Effector memory CD8-positive, alpha-beta T cell (primary cell): ENCODE measurements at places on chromosomes 1 and 21.

DNA sequence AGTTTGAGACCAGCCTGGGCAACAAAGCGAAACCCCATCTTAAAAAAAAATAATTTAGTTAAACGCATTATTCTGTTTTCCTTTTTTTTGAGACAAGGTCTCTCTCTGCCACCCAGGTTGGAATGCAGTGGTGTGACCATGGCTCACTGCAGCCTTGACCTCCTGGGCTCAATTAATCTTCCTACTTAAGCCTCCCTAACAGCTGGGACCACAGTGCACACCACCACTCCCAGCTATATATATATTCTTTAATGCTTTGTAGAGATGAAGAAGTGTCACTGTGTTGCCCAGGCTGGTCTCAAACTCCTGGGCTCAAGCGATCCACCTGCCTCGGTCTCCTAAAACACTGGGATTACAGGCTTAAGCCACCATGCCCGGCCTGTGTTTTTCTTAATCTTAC, 7.7 kb upstream of the KLF17 start:
- DNase-seq, result no peak

GRCh38 chr21:36892201-36892600, 74.3 kb downstream of the HLCS start:
- no peak for DNase-seq

- no peak for DNase-seq
Measured at GRCh38 chr1:212559929-212560328, 48.6 kb upstream of the ATF3 start.

DNA sequence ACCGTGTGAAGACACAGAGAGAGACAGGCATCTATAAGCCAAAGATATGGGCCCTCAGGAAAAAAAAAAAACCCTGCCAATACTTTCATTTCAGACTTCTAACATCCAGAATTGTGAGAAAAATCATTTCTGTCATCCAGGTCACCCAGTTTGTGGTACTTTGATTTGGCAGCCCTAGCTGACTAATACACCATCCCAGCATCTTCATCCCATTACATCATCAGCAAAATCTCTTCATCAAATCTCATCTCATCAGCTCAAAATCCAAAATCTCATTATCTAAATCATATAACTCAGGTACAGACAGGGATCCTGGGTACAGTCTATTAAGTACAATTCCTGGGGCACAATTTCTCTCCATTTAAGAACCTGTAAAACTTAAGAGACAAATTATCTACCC, 51.9 kb upstream of the GJA8 start:
- no peak for DNase-seq

- DNase-seq, result no peak
Measured at GRCh38 chr1:241081473-241081872, 275.5 kb downstream of the RGS7 start.
